ENCODE measurements at places on chromosomes 13 and 19. TPM values are rescaled to one million over a fixed set of nuclear protein-coding genes. Genes with fewer than 3 reads are reported as not detected.

DNA sequence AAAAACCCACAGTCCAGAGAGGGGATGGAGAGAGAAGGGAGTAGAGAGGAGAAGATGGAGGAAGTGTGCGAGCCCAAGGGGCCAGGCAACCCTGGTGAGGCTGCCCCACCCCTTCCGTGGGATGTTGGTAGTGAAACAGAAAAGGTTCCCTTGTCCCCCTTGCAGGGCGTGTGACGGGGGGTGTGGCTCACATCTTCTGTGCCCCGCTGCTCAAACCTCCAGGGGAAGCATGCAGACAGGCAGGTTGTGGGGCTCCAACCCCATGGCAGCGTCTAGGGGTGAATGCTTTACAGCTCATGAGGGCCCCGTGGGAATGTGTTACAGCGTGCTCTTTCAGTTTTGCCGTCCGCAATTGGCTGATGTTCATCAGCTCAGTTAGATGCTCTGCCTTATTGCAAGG is 14.7 kb upstream of the EVI5L start:
- DNase-seq: no peak

DNA sequence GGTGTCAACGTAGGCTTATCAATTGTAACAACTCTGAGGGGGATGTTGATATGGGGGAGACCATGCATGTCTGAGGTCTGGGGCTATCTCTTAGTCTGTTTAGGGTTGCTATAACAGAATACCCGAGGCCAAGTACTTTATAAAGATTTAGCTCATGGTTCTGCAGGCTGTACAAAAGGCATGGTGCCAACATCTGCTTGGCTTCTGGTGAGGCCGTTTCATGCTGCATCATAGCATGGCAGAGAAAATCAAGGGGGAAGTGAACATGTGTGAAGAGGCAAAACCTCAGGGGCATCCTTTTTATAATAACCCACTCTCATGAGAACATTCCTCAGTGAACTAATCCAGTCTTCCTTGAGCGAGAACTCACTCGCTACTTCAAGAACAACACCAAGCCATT is 353.8 kb downstream of the ENOX1 start:
- no peak for DNase-seq

- peak; percentile 97 for DNase-seq
These were observed at the start of gene LATS2 for GRCh38 chr13:21061029-21061763. Gene LATS2, minus strand, starts transcription at chr13:21061586. Its CDS starts 15,560 bp downstream, at chr13:21046026.

GRCh38 chr13:49995625-49996101 is 1.2 kb upstream of the TRIM13 start:
- no peak for DNase-seq

The SLITRK5 gene
- 0.18 TPM for total RNA-seq

GRCh38 chr13:90683711-90684131 is 663.8 kb upstream of the MIR17HG start:
- DNase-seq: no peak

- no peak for DNase-seq
These were observed 48.2 kb upstream of the GPR183 start for GRCh38 chr13:99355267-99356011.

The ZNF414 gene
- 25.4 TPM for total RNA-seq

- no peak for DNase-seq
These were observed 14.0 kb downstream of the SYMPK start for GRCh38 chr19:45848922-45849321.

DNA sequence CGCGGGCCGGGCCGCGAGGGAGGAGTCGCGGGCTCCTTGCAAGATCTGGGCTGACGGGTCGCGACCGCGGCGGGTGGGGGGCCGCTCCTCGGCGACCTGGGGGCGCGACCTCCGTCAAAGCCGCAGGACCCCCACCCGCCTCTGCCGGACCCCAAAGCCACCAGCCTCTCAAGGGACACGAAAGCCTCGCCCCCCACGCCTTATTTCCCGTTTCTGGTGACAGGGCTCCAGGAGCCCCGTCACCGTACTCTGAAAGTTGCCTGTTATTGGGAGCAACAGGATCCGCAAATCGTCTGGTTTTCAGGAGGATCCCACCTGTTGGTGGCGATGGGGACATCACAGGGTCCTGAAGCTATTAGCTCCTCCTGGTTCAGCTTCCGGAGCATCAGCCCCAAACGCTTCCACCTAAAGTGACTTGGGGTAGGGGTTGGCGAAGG is 530 bp downstream of the MAU2 start:
- DNase-seq: no peak

GRCh38 chr13:51229731-51230130 is 7.5 kb downstream of the FAM124A start:
- no peak for DNase-seq

GRCh38 chr13:53015971-53016370 is 12.6 kb upstream of the OLFM4 start:
- no peak for DNase-seq

The S1PR2 gene
- 19.7 TPM for total RNA-seq

Data from ovary (tissue), 10 donors.